ENCODE measurements at places on chromosomes 1 and 21.

- DNase-seq = peak; percentile 27
Measured at GRCh38 chr1:11845641-11846335, 1.8 kb downstream of the NPPA start.

- no peak for DNase-seq
Measured at GRCh38 chr1:47756006-47756405, 241.2 kb downstream of the TRABD2B start.

DNA sequence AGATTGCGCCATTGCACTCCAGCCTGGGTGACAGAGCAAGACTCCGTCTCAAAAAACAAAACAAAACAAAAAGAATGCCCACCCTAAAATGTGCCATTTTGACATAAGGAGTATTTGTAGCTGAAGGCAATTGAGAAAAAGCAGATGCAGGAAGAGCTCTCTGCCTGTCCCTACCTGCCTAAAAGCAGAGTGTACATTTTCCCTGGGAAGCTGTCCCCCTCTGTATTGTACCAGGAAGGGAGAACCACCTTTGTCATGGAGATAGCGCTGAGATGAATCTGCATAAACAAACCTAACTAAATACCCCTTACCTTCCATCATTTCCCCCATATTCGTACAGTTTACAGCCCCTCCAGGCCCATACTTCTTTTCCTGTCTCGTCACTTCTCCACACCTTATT, 94.4 kb upstream of the SLC45A1 start:
- no peak for DNase-seq

- no peak for DNase-seq
Measured at GRCh38 chr1:202159534-202160371, 649 bp downstream of the PTPN7 start.

- DNase-seq = no peak
Measured at GRCh38 chr1:52550447-52550846, 2.4 kb downstream of the TUT4 start.

- no peak for DNase-seq
Measured at GRCh38 chr1:183576537-183576936, 13.7 kb downstream of the NCF2 start.

DNA sequence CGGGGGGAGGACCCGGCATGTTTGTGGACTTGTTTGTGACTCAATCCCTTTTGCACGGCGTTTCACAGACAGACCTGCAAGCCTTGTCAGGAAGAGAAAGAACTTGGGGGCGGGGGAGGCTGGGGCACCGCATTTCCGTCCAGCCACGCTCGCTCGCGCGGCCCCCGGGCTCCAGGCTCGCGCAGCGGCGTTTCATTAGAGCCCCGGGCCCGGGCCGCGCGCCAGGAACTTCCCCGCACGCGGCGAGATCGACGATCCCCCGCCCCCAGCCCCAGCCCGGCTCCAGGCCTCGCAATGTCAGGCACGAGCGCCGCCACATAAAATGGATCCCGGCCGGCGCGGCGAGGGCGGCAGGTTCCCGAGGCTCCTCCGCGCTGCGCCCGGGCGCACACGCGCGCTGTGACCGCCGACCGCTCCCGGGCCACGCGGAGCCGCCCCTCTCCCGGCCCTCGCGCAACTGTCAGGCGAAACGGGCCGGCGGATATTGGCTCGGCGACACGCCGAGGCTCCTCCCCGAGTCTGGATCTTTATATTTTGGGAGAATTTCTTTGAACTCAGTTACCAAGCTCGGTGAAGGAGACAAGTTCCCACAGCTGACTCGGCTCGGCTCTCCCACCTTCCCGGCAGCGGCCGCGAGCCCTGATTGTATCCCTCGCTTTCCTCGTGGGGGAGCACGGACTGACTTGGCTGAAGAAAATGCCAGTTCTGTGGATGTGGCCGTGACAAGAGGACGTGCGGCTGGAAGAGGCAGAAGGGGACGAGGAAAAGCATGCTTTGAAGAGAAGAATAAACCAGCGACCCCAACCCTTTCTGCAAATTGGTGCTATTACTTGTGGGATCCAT, at the start of gene KIF26B:
TSS of gene KIF26B (plus strand) at position 557 of the 843 bp plus-strand sequence. CDS start 440 bp downstream, outside the sequence.
- DNase-seq = peak; percentile 71

- no peak for DNase-seq
Measured at GRCh38 chr1:45001011-45001481, 10.1 kb downstream of the HECTD3 start.

- DNase-seq = peak; percentile 97
Measured at GRCh38 chr1:94755675-94756074, 64.5 kb upstream of the SLC44A3 start.

DNA sequence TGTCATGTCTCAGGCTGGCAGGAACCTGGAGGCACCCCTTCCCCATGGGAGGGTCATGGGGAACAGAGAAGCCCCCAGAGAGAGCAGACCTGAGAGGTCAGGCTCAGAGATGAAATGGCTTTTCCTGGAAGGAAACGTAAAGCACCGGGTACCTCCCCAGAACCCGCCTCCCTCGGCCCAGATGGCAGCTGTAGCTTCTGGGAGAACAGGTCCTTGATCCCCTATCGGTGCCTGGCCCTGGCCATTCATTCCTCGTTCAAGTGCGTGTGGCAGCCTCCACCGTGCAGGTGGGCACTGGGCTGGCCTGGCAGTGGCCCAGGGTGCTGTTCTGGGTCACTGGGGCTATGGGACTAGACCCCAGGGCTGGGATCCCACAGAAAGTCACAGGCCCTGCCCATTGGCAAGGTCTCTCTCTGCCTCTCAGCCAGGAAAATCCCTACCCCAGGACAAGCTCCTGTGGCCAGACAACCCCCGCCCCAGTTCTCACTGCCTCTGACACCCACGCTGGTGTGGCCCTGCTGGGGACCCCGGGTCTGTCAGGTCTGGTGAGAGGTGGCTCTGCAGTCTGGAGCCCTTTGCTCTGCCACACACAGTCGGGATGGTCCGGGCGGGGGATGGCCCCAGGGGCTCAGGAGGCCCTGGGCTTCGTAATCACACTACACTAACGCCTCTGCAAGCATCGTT, 183.2 kb upstream of the VAMP3 start:
- no peak for DNase-seq

- no peak for DNase-seq
Measured at GRCh38 chr1:163406772-163407171, 85.0 kb downstream of the NUF2 start.

- no peak for DNase-seq
Measured at GRCh38 chr1:20320704-20321103, 30.0 kb downstream of the VWA5B1 start.

DNA sequence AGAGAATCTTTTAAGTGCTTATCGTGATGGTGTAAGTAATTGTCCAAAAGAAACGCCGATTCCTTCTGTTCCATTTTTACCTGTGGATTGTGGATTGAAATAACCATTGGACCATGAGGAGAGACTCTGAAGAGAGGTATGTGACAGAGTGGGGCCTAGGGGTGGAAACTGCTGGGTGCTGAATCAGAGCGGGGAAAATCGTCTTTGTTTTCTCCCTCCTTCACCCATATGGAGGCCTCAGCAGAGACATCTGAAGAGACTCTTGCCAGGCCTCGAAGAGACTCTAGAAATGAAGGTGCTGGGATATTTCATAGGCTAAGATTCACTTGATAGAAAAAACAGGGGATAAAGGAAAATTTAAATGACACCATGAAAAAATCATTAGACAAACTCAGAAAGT, 1327.0 kb downstream of the BRINP3 start:
- no peak for DNase-seq

DNA sequence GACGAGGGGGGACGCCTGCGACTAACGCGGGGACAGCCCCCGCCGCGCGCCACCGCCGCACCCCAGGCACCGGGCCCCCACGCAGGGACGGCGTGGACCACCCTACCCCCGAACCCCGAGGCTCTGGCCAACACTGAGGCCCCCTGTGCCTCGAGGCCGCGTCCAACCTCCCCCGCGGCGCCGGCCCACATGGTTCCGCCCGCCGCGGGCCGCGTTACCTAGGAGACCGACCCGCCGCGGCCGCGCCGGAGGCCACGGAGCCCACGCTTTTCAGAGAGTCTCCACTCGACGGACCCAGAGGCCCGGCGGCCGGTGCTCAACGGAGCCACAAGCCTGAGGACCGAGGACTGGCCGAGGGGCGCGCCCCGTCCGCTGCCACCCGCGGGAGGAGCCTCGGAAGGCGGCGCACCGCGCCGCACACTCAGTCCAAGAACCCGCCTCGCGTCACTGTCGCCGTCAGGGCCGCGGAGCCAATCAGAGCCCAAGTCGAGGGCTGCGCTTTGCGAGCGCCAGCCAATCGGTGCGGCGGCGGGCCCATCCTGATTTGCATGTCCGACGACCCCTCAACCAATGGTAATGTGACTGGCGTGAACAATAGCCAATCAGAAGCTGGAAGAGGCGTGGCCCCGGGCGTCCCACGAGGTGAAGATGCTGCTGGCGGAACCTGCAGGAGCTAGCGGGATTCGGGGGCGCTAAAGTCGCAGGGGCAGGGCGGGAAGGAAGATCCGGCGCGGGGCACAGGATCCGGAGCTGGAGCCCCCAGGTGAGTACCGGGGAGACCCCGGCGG, at the start of gene NPHP4:
TSS of gene NPHP4 (minus strand) at position 400 of the 788 bp plus-strand sequence. CDS start 6,136 bp downstream, outside the sequence.
- peak; percentile 100 for DNase-seq

GRCh38 chr1:98704474-98704873, 43.0 kb downstream of the SNX7 start:
- peak; percentile 32 for DNase-seq

DNA sequence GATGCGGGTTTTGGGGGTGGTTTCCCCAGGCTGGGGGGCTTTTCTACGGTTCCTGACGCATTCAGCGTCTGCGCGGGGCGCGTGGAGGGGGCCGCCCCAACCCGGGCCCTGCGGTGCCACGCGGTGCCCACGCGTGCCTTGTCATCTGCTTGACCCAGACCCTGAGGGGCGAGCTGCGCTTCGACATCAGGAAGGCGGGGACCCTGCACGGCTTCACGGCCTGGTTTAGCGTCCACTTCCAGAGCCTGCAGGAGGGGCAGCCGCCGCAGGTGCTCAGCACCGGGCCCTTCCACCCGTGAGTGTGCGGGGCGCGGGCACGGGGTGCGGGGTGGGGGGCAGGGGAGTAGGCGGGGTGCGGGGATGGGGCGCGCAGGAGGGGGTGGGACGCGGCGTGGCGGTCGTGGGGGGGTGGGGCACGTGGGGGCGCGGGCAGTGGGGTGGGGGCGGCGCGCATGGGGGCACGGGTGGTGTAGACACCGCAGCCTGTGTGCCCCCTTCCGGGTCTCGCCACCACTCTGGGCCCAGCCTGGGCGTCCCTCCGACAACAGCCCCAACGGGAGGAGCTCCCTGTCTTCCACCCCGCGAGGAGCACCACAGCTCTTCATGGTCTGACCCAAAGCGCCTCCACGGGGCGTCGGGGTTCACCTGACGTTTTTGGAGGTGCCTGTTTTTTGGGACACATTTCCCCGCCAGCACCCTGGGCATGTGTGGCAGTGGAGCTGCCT, 26.3 kb downstream of the PRMT2 start:
- no peak for DNase-seq

DNA sequence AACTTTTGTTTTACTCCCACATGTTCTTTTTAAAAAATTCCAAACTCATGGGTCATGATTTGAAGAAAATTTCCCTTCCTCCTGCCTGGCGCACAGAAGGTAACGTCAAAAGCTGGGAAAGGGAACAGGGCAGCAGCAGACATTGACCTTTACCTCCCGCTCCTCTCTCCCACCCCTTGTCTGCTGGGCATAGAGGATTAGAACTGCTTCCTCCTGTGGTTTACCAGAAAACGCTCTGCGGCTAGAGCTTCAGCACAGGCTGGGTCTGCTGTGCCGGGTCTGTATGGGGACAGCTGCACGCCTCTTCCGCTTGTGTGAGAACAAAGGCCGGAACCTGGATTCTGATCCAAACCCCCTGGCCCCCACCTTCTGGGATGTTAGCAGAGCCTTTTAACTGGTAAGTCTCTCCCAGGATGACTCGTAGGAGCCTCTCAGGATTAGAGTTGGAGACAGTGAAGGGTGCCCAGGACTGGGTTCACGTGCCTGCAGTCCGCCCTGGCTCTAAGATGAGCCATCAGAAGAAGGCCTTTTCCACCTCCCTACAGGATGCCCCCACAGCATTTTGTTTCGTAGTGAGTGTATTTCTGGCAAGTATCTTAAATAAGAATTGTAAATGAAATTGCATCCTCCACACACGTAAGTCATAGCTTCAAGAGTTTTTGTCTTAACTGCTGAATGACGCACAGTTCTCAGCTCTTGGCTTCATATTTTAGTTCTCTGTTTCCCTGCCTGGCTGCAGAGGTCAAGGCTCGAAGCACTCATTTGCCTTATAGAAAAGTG, 5.2 kb downstream of the H6PD start:
- DNase-seq = peak; percentile 75

GRCh38 chr1:180343921-180344769, 114.1 kb downstream of the LHX4 start:
- DNase-seq = peak; percentile 52

DNA sequence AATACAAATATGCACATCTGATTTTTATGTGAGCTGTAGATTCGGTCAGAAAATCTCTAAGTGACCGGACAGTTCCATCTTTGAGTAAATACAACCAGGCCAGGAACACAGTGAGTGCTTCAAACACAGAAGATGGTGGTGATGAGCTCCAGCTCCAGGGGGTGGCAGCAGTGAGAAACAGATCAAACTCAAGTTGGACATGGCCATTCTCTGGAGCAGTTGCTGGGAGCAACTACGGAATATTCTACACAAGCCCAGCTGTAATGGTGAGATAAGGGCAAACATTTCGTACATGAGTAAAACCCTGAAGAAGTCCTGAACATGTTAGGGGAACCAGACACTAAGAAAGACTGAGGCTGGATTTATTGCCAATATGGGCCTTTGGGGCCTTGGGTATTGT, 100.7 kb downstream of the BARHL2 start:
- DNase-seq = no peak

GRCh38 chr21:36891692-36892091, 74.8 kb downstream of the HLCS start:
- DNase-seq = no peak

DNA sequence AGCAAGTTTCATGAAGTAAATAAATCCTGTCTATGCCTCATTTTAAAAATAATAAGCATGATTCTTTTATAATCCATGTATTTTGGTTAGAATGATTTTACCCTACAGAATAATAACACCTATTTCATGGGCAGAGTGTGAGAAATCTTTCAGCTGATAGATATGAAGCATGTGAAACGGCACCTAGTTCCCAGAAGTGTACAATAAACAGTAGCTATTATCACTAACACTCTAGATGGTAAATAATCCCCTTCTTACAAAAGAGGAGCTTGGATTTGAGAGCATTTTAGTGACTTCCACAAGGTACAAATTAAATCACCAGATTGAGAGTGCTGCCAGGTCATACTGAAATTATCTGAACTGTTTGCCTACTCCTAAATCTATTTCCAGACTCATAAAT, 95.3 kb upstream of the NRIP1 start:
- no peak for DNase-seq

GRCh38 chr1:26768755-26769154, 19.0 kb upstream of the PIGV start:
- DNase-seq = peak; percentile 53

- DNase-seq = no peak
Measured at GRCh38 chr1:181538836-181539235, 55.5 kb downstream of the CACNA1E start.

- DNase-seq = no peak
Measured at GRCh38 chr1:186802388-186802787, 26.4 kb upstream of the PLA2G4A start.

Data from astrocyte of the spinal cord (primary cell).